GM12878 (cell line): ENCODE measurements at places on chromosomes 4 and X. TPM values are rescaled to one million over a fixed set of nuclear protein-coding genes. Genes with fewer than 3 reads are reported as not detected.
A peak's percentile ranks its signal among the peaks of the same experiment; 100 is the strongest.

DNA sequence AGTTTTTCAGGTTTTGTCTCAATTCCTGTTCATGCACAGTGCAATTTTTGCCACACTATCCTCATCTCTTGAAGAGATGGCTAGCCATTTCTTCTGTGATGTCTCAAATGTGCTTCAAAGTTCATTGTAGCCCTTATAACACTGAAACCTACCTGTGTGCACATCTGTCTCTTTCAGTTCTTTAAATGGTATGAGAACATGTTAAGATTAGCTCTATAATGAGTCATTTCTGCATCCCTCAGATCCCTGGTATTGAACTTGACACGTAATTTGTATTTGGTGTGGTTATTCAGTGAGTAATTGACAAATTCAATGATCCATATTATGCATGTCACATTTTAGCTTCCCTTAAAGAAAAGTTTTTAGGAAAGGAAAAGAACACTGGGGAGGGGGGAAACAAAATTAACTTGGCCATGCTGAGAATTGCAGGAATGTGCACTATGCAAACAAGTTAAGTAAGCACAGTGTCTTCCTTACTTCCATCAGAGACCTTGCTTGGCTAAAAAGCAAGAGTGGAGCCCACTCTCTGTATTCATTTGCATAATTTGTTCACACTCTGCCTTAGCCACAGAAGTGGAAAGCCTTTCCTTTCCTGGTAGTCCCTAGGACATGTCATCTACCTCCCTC, 659.8 kb upstream of the MAGEB2 start:
- H3K27me3 ChIP-seq, result no peaks in the 10 kb centered on the region
- H3K4me3 ChIP-seq, result peak overlapping the region; percentile 67; the same call in 1 of the 2 replicates
- no peaks in the 10 kb centered on the region for H3K36me3 ChIP-seq
- peaks cover 6% of the 10 kb centered on the region; the same call in 1 of the 2 replicates for H3K4me1 ChIP-seq
- H3K27ac ChIP-seq, result peak overlapping the region; percentile 90

FRMD7 gene
- total RNA-seq, result not detected in 2 replicates

ETDB gene
- total RNA-seq, result not detected in 2 replicates

DNA sequence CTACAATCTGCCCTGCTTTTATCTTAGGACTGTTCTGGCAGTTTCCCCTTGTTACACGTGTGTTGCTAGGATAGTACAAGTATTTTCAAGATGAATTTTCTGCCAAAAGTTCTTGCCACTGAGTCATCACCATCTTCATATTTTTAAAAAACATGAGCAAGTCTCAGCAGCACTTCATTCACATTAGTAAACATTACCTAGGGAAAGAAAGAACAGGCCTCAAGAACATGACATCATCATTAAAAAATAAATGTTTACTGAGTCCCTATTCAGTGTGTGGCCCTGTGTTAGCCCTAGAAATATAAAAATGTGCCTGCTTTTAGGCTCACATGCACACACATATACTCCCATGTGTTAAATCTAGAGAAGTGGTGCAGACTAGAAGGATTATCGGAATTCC, 18.7 kb upstream of the GPC3 start:
- no peaks in the 10 kb centered on the region for H3K36me3 ChIP-seq
- H3K4me1 ChIP-seq, result no peaks in the 10 kb centered on the region
- H3K27ac ChIP-seq, result no peak overlapping the region
- no peaks in the 10 kb centered on the region for H3K27me3 ChIP-seq

DNA sequence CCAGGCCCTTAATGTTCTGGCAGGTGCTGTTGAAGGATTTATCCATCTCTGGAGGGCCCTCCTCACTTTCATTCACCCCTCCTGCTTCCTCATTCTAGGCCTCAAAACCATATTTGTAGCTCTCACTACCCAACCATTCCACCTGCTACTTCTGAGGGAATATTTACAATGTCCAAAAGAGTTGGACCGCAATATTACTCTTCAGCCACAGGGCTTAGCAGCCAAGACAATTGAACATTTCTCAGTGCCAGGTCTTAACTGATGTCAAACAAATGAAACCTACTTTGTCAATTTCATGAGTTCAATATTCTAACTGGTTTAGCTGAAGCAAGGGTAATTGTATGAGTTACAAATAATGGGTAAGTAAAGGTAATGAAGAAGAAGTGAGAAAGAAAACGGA, 113.2 kb downstream of the ENOX2 start:
- no peaks in the 10 kb centered on the region for H3K4me1 ChIP-seq
- no peaks in the 10 kb centered on the region for H3K27me3 ChIP-seq
- H3K36me3 ChIP-seq, result no peaks in the 10 kb centered on the region
- no peak overlapping the region for H3K27ac ChIP-seq
- no peak for DNase-seq

ZCCHC12 gene
- not detected in 2 replicates for total RNA-seq

- no peak overlapping the region for H3K4me3 ChIP-seq
- no peaks in the 10 kb centered on the region for H3K27me3 ChIP-seq
These were observed 250.4 kb upstream of the JADE1 start for GRCh38 chr4:128558896-128559679.

NKAP gene
- 5.9 and 6.9 TPM in 2 replicates for total RNA-seq

CCDC120 gene
- 3.7 and 4.1 TPM in 2 replicates for total RNA-seq

DNA sequence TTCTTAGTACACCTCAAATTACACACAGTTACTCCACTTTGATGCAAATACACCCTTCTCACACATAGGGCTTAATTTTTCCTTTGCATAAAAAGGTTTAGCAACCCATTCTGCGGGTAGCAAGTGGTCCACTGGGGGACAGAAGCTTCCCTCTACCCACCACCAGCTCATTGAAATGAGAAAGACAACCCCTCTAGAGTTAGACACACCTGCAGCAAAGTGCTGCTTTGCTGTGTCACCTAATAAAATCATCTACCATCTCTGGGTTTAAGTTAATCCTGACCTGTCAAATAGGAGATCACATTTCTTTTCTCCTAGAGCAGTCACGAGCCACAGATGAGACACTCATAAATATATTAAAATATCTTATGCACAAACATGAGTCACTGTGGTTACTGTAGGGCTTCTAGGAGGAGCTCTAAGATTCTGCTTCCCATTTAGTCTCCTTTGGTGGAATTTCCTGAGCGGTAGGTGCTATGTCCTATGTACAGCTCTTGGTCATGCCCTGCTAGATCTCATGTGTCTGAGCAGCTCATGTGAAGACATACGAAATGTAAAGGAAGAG, 11.9 kb downstream of the BMX start:
- no peaks in the 10 kb centered on the region for H3K36me3 ChIP-seq
- no peak overlapping the region for H3K27ac ChIP-seq
- DNase-seq, result no peak
- no peak overlapping the region for H3K4me3 ChIP-seq
- H3K4me1 ChIP-seq, result no peaks in the 10 kb centered on the region

KIF4A gene
- 22.3 and 22.9 TPM in 2 replicates for total RNA-seq

DNA sequence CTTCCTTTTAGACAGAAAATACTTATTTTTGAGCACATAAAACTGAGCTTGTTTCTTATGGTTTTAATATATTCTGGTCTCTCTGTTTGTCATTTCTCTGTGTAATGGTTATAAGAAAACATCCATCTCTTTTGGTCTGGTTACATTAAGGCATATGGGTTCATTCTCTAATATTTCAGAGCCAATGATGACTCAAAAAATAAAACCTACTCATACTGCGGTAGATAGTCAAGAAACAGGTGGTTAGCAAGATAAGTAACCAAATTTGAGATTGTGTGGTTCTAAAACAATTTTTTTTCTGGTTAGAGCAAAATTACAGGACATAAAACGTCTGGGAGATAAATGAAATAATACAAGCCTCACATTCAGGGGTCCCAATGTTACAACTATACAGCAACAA, 654.5 kb downstream of the STIM2 start:
- no peaks in the 10 kb centered on the region for H3K27me3 ChIP-seq
- H3K27ac ChIP-seq, result no peak overlapping the region
- no peak overlapping the region for H3K4me3 ChIP-seq
- H3K4me1 ChIP-seq, result no peaks in the 10 kb centered on the region
- H3K36me3 ChIP-seq, result no peaks in the 10 kb centered on the region

- no peak overlapping the region for H3K4me3 ChIP-seq
- no peak for DNase-seq
- no peaks in the 10 kb centered on the region; the same call in 1 of the 2 replicates for H3K27me3 ChIP-seq
- no peak overlapping the region for H3K27ac ChIP-seq
These were observed 6.8 kb upstream of the SOWAHB start for GRCh38 chr4:76904646-76905190.

DNA sequence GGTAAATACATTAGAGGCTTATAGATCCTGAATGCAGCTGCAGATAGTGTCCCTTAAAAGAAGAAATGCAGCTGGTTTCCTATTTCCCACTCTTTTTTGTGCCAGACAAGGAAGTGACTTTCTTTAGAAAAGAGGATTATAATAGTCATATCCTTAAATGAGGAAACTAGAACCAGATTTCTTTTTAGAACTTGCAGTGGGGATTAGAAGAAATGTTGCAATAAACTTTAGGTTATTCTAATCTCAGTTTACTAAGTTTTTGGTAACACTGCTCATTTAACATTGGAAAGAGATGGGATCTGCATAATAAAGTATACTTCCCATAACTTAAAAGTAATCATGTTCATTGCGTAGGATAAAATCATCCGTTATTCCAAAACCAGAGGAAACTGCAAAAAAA, 101.9 kb downstream of the SLIT2 start:
- no peak overlapping the region for H3K27ac ChIP-seq
- no peaks in the 10 kb centered on the region for H3K27me3 ChIP-seq
- no peak overlapping the region for H3K4me3 ChIP-seq
- H3K4me1 ChIP-seq, result no peaks in the 10 kb centered on the region

AMBN gene
- total RNA-seq, result not detected in 2 replicates

USP26 gene
- total RNA-seq, result not detected in 2 replicates

PDLIM3 gene
- not detected in 2 replicates for total RNA-seq

SGMS2 gene
- total RNA-seq, result 0.19 and 0.23 TPM in 2 replicates

ARMCX1 gene
- 0.08 TPM in 1 of 2 replicates, not detected in the other for total RNA-seq

DNA sequence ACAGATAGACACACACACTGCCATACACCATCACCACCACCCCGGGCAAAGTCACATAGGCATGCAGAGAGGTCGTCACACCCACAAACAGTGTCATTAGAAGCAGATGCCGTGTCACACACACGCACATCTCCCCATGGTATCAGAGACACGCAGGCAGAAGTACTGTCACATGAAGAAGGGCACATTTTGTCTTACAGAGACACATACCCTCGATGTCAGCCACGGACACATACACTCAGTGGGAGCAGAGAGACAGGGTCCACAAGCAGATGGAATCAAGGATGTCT, 3.3 kb downstream of the NALF2 start:
- no peaks in the 10 kb centered on the region for H3K4me1 ChIP-seq
- DNase-seq, result no peak
- H3K27ac ChIP-seq, result no peak overlapping the region
- no peak overlapping the region for H3K4me3 ChIP-seq
- H3K27me3 ChIP-seq, result no peaks in the 10 kb centered on the region

PNMA5 gene
- not detected in 2 replicates for total RNA-seq

DNA sequence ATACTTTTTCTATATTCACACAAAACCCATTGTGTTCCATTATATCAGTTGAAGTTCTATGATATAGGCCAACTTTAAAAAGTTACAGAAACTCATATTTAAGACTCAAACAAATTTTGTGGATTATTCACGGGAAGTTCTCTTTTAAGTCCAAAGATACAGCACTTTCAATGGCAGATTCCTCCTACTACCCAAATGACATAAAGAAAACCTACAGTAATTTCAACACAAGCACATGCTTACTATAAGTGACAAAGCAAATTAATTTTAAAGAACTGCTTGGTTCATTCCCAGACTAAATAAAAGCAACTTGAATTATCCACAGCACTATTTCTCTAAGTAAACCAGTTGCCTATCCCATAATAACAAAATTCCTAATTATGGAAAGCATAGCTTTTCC, 4.1 kb downstream of the PPA2 start:
- H3K27me3 ChIP-seq, result no peaks in the 10 kb centered on the region
- no peak overlapping the region for H3K27ac ChIP-seq
- H3K4me1 ChIP-seq, result no peaks in the 10 kb centered on the region
- 0 out of 2 replicates have a peak, but pooled peaks cover 8% of the 10 kb centered on the region for H3K36me3 ChIP-seq
- no peak for DNase-seq

DNA sequence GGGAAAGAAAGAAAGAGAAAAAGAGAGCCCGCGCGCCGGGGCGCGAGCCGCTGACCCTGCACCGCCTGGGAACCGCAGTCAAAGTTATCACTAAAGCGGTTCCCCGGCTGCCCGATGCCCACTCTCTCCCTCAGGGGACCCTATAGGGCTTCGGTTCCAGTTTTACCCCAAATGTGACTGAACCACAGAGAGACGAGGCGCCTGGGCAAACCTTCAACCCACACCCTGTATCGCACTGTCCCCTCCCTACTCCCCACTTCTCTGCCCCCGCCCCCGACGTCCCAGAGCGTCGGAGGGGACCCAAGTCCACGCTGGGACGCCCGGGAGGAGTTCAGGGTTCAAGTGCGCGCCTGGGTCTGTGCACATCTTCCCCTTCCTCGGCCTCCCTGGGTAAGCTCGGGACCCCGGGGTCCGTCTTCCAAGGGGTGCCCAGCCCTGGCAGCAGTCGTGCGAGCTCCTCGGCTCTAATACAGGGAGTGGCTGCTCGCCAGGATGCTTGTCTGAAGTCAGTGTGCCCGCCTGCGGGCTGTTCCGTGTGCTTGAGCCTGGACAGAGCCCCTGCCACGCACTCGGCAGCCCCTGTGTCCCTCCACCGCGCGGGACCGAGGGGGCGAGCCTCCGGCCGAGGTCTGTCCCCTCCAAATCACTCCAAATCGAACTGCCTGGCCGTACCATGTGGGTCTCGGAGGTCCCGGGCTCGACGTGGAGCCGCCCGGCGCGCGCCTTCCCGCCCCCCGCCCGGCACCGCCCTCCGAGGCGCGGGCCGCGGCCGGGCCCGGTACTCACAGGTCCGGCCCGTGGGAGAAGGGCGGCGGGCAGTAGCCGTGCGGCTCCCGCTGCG, 960 bp downstream of the TRPC3 start:
- H3K4me3 ChIP-seq, result peak overlapping the region; percentile 63
- H3K27me3 ChIP-seq, result peaks cover 22% of the 10 kb centered on the region
- H3K4me1 ChIP-seq, result peaks cover 4% of the 10 kb centered on the region
- DNase-seq, result no peak

DNA sequence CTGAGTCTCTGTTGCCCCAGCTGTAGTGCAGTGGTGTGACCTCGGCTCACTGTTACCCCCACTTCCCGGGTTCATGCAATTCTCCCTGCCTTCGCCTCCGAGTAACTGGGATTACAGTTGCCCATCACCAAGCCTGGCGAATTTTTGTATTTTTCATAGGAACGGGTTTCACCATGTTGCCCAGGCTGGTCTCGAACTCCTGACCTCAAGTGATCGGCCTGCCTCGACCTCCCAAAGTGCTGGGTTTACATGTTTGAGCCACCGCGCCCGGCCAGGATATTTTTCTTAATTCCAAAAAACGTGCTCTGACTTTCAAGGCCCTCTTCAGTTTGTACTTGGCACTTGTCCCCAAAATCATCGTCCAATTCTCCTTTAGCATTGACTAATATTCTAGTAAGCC, 129.2 kb upstream of the EPHA5 start:
- no peak overlapping the region for H3K27ac ChIP-seq
- H3K27me3 ChIP-seq, result no peaks in the 10 kb centered on the region
- DNase-seq, result no peak
- H3K4me1 ChIP-seq, result no peaks in the 10 kb centered on the region
- H3K36me3 ChIP-seq, result no peaks in the 10 kb centered on the region

GRCh38 chr4:55499495-55499894, 47.2 kb downstream of the CLOCK start:
- no peaks in the 10 kb centered on the region for H3K4me1 ChIP-seq
- no peak overlapping the region for H3K4me3 ChIP-seq
- no peaks in the 10 kb centered on the region for H3K27me3 ChIP-seq
- no peak overlapping the region for H3K27ac ChIP-seq

TRIM75 gene
- not detected in 2 replicates for total RNA-seq

GRCh38 chr4:78653655-78654054, 102.1 kb downstream of the ANXA3 start:
- no peaks in the 10 kb centered on the region for H3K36me3 ChIP-seq
- H3K27me3 ChIP-seq, result no peaks in the 10 kb centered on the region
- H3K27ac ChIP-seq, result no peak overlapping the region
- DNase-seq, result no peak
- no peak overlapping the region for H3K4me3 ChIP-seq
- peaks cover 26% of the 10 kb centered on the region for H3K4me1 ChIP-seq
